ENCODE measurements at places on chromosomes 6 and 20. TPM values are rescaled to one million over a fixed set of nuclear protein-coding genes. Genes with fewer than 3 reads are reported as not detected.

GRCh38 chr6:147244832-147245231 lies 40.6 kb downstream of the STXBP5 start:
- no peak for DNase-seq

The LY6G6D gene
- not detected for total RNA-seq

The PEDS1 gene
- total RNA-seq = 47.3 TPM

The PGC gene
- 0.42 TPM for total RNA-seq

GRCh38 chr6:99490608-99491007 lies 24.6 kb downstream of the USP45 start:
- no peak for DNase-seq

The LY6G6F gene
- total RNA-seq = not detected

GRCh38 chr20:23513164-23513563 lies 22.2 kb downstream of the CST8 start:
- no peak for DNase-seq

GRCh38 chr6:11921017-11921438 lies 91.1 kb upstream of the HIVEP1 start:
- DNase-seq = peak; percentile 67

The TGM3 gene
- 130 TPM for total RNA-seq

DNA sequence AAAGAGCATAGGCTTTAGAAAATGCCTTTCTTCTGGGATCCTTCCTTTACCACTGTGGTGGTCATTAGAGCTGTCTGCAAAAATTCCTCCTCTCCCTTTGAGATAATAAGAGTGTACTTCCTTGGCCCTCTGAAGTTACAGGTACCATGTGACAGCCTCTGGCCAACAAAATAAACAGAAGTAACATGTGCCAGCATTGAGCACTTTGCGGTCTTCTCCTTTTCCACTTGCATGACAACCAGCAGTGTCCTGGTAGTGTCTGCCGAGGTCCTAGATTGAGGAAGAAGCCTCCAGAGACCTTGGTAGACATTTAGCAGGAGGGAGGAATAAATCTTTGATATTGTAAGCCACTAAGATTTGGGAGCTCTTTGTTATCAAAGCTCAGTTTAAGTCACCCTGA lies 87.5 kb upstream of the ARID1B start:
- no peak for DNase-seq

GRCh38 chr6:153595903-153596302 lies 443.1 kb upstream of the OPRM1 start:
- no peak for DNase-seq

DNA sequence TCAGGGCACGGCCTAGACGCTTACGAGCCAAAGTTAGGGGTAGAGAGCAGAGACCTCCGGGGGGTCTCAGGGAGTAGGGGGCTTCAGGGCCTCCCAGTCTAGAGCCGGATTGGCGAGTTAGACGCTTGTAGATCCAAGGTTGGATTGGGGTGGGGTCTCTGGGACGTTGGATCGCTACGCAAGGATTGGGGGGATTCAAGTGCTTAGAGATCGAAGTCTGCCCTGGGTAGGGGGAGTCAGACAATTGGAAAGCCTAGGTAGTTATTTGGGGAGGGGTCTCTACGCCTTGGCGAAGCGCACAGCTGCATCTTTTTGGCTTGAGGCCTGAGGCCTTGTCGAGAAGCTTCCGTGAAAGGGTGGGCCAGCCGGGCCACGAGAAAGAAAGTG lies 469 bp downstream of the STX16 start:
- no peak for DNase-seq

GRCh38 chr6:145608850-145609249 lies 126.5 kb downstream of the EPM2A start:
- DNase-seq = no peak

The LRFN2 gene
- not detected for total RNA-seq
